ENCODE measurements at places on chromosomes 11 and 22. TPM values are rescaled to one million over a fixed set of nuclear protein-coding genes. Genes with fewer than 3 reads are reported as not detected.

The KLHL35 gene
- total RNA-seq = 0.74 TPM

The ASCL2 gene
- total RNA-seq = not detected

The APOL1 gene
- total RNA-seq = 15.2 TPM

The MAJIN gene
- total RNA-seq = not detected

The MS4A5 gene
- not detected for total RNA-seq

The ALG8 gene
- total RNA-seq = 15.3 TPM

The GCAT gene
- total RNA-seq = 42.7 TPM

- DNase-seq = no peak
These were observed 195.8 kb downstream of the NELL1 start for GRCh38 chr11:20865161-20865560.

DNA sequence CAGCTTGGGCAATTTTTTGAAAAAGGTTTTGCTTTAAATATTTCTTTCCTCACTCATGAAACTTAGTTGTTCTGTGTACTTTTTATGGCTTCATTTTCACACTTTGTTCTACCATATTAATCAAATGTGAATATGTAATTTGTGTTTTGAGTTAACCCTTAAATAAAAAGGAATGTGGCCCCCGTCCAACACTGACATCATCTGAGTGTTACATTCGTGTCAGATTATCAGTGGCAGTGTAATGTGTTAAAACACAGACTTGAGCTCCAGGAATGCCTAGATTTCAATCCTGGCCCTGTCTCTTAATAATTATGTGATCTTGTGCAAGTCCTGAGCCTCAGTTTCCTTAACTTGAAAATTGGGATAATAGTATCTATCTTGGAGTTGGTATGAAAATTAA is 5.6 kb downstream of the RTN3 start:
- DNase-seq = no peak

DNA sequence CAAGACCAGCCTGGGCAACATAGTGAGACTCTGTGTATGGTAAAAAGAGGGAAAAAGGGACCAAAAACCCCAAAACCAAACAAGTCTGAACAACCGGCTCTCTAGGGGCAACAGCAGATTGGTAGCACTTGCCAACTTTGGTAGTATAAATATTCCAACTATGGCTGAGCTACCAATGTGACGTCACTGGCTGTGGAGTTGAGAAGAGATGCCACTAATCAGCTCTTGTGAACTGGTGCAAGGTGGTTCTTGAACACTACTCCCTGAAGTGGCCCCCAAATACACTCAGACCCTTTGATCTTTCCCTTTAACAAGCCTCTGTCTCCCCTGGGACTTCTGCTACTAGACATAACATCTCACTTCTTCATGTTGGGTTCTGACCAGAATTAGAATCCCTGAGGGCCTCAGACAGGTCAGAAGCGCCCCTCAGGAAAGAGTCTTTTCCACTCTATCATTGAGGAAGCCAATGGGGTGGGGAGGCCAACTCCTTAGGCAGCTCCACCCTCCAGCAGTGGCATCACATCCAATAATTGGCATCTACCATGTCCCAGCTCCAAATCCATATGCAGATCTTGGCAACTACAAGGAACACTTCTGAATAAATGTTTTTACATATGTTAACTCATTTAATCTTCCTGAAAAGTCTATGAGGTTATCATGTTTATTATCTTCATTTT is 49.2 kb downstream of the RPL27A start:
- no peak for DNase-seq

DNA sequence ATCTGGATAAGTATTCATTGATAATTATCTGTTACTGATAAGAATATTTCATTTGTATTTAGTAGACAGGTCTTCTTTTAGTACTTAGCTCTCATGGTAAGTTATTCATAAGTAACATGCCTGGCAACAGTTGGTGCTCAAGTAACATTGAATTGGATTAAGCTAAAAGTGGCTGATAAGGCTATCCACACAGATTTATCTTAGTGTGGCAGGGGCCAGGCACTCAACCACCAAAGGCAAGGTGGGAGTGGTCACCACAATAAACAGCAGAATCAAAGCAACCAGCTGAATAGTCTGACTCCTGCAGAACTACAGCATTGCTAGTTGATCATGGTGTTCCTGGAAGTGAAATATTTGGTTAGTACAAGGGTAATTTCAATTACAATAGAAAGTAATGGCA is 33.0 kb upstream of the NARS2 start:
- DNase-seq = no peak

GRCh38 chr11:117456027-117456720 is 128.5 kb downstream of the CEP164 start:
- no peak for DNase-seq

DNA sequence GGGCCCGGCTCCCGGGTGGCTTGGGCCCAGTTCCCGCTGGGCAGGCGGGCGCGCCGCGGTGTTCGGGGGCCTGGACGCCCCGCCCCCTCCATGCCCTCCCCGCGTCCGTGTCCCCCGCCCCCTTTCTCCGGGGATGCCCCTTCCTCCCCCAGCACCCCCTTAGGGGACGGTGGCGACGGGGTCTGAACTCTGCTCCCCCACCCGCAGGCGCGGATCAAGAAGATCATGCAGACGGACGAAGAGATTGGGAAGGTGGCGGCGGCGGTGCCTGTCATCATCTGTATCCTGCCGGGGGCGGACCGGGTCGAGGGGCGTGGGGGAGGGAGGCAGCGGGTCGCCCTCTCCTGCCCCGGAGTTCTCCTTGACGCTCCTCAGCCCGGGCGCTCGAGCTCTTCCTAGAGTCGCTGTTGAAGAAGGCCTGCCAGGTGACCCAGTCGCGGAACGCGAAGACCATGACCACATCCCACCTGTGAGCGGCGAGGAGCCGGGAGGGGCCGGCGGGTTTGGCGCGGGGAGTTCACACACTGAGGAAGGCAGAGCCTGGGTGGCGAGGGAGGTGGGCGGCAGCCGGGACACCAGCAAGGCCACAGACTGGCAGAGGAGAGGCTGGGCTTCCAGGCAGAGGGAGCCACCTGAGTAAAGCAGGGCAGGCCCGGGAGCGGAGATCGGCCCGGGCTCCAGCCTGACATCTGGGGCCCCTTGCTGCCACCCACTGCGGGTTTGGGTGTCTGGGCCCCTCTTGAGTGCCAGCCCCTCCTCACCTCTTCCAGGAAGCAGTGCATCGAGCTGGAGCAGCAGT is 546 bp downstream of the DRAP1 start:
- DNase-seq = no peak

- no peak for DNase-seq
These were observed 7.4 kb downstream of the IGLL5 start for GRCh38 chr22:22894740-22895731.

- no peak for DNase-seq
These were observed 50.2 kb upstream of the IZUMO1R start for GRCh38 chr11:94254214-94254613.

- no peak for DNase-seq
These were observed 27.5 kb upstream of the HIKESHI start for GRCh38 chr11:86274503-86274902.

DNA sequence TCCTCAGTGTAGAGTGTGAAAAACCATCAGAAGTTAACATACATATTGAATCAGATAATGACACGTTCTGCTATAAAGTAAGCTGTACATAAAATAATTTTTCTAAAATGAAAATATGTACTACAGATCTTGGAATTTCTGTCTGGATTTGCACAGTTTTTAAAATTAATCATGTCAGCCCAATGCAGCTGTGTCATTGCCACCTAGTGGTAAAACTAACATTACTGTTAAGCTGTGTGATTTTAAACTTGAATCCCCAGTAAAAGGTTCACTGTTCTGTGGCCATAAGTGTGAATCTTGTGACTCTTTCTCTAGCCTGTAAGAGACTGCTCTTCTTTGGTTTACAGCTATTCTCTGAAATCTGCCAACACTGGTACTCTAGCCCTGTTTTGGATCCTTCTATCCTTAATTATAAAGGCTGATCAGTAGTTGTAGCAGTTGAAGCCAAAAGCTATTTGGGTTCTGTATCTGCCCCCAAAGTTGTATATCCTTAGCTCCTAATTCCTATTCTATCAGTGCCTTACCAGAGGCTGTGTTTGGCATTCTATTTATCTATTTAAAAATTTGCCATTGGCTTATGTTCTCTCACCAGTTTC is 4.0 kb downstream of the JRKL start:
- no peak for DNase-seq

All from left ventricle myocardium inferior (tissue), 1 donor.